ENCODE measurements at places on chromosomes 11 and 22.

- DNase-seq: no peak
Observed at GRCh38 chr11:111836721-111837120, 34.7 kb downstream of the ALG9 start.

- DNase-seq: no peak
Observed at GRCh38 chr22:34931026-34931425, 134.9 kb upstream of the ISX start.

DNA sequence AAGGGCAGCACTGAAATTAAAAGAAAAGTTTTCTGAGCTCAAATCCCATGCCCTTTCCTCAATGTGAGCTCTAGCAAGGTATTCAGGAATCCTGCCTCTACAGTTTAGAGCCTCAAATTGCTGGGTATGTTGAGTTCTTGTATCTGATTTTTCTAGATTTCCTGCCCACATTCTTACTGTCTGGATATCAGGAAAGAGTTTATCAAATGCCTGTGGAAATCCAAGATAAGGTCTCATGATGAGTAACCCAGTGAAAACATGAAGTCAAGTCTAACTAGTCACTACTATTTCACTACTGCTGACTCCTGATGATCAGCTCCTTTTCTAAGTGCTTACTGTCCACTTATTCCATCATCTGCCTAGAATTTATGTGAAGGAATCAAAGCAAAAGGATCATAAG is 29.8 kb downstream of the LIMK2 start:
- no peak for DNase-seq

GRCh38 chr11:41935241-41935640 is 475.8 kb upstream of the LRRC4C start:
- DNase-seq: no peak

GRCh38 chr11:73152861-73153483 is 10.9 kb upstream of the FCHSD2 start:
- DNase-seq: peak; percentile 44

GRCh38 chr11:20501971-20502370 is 97.4 kb upstream of the SLC6A5 start:
- no peak for DNase-seq

DNA sequence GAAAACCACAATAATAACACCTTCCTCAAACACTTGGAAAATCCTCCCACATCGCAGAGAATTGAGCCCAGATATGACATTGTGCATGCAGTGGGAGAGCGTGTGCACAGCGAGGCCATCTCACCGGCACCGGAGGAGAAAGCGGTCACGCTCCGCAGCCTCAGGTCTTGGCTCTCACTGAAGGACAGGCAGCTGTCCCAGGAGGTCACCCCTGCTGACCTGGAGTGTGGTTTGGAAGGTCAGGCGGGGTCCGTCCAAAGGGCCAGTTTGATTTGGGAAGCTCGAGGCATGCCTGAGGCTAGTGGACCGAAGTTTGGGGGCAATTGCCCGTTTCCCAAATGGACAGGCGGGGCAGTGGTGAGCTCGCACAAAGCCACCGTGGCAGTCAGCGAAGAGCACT is 86.7 kb downstream of the KIAA1671 start:
- no peak for DNase-seq

GRCh38 chr11:131204282-131204681 is 166.1 kb upstream of the NTM start:
- DNase-seq: no peak

DNA sequence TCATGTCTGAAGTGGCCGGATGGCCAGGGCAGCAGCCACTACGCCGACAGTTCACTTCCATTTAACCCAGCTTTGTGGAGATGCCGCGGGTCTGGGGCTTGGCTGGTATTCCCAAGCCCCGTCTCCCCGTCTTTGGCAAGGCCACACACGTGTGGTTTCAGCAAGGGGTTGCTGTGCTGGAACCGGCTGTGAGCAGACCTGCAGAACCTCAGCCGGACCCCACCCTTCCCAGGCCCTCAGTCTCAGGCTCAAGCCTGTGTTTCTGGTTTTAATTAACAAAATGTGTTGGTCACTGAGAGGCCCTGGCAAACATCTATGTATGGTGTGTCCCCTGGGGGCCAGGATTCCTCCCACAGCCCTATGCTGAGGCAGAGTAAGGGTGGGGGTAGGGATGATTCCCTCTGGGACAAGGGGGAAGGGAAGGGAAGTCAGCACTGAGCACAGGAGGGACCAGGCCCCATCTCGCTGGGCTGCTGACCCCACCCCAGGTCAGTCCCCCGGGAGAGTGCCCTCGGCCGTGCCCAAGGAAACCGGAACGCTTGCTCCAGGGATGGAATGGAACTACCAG is 9.3 kb downstream of the OSBPL5 start:
- DNase-seq: no peak

DNA sequence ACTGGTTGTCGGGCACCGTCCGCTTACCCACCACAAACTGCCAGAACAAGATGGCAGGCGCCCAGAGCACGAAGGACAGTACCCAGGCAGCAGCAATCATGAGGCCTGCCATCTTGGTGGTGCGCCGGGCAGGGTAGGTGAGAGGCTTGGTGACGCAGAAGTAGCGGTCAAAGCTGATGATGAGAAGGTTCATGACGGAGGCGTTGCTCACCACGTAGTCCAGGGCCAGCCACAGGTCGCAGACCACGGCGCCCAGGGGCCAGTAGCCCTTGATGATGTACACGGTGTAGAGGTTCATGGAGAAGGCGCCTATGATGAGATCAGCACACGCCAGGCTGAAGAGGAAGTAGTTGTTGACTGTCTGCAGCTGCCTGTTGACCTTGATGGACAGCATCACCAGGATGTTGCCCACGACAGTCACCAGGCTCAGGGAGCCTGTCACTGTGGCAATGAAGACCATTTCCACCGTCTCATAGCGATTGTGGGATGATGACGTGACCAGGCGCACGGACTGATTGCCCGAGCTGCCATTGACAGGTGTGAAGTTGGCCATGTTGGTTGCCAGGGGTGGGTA is 4.6 kb downstream of the MDK start:
- DNase-seq: no peak

DNA sequence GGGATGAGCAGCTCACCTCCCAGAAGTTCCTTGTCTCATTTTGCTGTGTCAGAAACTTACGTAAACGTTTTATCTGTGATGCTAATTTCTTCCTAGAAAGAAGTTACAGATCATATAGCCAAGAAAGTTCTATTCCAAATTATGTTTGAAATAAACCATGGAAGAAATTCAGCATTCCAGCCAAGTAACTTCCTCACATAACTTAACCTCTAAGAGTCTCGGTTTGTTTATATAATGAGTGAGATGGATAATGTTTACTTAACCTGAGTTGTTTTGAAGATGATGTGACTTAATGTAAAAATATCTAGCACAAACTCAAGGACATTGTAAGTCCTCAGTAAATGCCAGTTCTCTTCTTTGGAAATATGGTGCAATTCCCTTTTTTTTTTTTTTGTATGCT is 8.9 kb upstream of the MUC15 start:
- DNase-seq: no peak

GRCh38 chr11:3866206-3866605 is 10.7 kb downstream of the STIM1 start:
- no peak for DNase-seq

DNA sequence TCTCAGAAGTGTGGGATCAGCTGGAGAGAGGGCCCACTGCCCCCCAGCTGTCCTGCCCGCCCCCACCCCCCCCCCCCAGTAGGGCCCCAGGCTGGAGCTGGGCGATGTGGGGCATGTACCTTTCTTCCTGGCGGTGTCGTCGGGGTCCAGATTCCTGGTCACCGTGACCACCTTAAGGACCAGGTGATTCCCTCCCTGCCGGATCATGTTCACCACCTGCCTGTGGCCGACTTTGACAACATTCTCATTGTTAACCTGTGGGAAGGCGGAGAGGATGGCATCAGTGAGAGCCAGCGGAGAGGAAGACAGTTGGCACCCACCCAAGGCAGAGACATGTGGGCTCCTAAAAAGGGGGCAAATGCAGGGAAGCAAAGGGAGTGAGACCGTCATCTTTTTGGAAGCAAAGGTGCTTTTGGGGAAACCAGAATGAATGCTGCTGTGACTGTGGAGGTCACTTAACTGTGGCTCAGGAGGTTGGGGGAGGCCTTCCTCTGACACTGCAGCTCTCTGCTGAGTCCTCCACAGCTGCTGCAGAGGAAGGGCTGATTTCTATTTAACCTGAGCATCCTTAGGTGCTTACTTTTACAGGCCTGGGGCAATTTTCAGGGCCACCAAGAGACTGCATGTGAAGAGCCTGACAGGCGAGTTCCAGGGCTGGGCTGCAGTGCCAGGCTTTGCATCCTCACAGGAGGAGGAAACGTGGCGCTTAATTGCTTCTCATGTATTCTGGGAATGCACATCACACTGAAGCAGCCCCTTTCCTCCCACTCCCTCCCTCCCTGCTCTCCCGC is 104.5 kb downstream of the CTTN start:
- no peak for DNase-seq

DNA sequence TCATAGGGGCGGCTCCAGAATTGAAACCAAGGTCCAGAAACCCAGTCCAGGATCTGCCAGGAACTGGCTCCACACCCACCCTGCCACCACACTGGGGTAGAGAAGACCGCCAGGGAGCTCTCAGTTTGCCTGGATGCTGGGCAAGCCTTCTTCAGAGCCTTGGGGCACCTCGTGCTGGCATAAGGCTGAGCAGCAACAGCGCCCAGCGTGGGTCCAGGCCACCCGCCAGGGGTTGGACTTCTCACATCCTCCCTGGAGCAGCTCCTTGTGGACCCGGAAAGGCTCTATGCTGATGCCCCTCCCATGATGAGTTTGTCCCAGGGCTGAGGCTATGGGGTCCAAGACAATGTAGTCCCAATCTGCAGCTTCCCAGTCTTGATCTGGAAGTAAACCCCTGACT is 29.7 kb downstream of the ALX4 start:
- no peak for DNase-seq

- no peak for DNase-seq
Observed at GRCh38 chr11:95507794-95508193, 276.8 kb upstream of the SESN3 start.

DNA sequence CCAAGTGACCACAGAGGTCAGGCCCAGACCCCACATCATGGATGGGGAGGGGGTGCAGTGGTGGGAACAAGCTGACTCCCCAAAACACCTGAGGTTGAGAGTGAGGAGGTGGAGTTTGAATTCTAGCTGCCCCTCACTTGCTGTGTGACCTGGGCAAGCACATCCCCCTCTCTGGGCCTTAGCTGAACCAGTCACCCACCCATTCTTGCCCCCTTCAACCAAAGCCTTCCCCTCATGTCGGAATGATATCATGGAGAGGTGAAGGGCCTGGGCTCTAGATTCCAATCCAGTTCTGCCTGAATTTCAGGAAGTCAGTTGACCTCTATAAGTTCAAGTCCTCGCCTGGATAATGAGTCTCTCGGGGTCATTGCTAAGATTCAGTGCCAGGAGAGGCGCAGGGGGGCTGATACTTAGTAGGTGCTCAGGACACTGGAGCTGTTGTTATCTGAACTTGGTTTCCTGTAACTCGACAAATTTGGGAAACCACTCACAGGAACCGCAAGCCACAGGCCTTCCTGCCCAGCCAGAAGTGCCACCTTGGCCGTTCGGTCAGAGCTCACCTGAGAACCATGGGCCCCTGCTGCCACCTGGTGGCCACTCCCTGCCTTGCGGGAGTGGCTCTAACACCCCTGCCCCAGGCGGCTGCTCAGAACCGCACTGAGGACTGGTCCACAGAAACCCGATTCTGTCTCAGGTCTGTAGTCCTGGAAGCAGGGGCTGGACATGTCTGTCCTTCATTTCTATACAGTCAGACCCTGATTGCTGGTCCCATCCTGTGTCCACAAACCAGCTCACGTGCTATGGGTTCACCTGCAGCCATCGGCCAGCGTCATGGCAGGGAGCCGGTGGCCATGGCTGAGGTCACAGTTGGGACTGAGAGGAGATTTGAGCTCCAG is 6.9 kb downstream of the CDC42EP1 start:
- peak; percentile 80 for DNase-seq

DNA sequence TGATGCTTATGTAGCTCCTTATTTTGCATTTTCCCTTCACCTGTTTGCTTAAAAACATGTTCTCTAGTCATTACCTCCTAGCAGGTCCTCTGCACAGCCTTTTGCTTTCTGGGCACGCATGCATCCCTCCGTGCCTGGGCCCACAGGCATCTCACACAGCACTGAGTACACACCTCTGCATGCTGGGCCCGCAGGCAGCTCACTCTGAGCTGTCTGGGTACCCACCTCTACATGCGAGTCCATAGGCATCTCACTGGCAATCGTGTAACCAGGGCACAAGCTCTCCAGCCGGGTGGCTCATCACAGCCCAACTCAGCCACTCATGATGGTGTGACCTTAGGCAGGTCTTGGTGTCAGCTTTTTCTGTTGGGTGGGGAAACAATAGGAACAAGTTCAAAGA is 68.7 kb upstream of the GAL start:
- no peak for DNase-seq

GRCh38 chr11:6268820-6269219 is 9.2 kb downstream of the CCKBR start:
- DNase-seq: no peak

DNA sequence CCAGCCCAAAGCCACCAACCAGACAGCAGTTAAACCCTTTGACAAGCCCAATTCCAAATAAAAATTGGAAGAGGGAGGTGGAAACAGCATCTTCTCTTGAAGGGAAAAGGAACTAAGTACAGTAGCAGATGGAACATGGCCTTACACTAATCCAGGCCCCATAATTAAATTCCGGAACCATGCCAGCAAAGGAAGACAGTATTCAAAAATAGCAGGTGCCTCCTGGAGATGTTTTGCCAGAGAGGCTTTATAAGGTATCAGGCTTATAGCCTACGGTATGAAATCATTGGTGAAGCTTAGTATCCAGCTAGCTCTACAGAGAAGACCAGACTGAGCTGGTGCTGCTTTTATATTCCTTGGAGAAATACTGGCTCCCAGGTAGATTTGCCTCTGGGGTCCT is 344.1 kb upstream of the API5 start:
- no peak for DNase-seq

DNA sequence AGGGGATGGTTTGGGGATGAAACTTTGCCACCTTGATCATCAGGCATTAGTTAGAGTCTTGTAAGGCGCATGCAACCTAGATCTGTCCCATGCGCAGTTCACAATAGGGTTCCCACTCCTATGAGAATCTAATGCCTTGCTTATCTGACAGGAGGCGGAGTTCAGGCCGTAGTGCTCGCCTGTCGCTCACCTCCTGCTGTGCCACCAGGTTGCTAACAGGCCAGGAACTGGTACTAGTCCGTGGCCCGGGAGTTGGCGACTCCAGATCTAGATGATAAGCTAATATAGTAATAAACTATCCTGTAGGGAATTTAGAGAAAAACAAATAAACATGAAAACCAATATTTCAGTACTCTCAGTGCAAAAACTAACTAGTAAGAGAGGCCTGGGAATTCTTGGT is 155.4 kb upstream of the ANO5 start:
- no peak for DNase-seq

GRCh38 chr11:62324731-62325556 is 12.3 kb upstream of the ASRGL1 start:
- no peak for DNase-seq

DNA sequence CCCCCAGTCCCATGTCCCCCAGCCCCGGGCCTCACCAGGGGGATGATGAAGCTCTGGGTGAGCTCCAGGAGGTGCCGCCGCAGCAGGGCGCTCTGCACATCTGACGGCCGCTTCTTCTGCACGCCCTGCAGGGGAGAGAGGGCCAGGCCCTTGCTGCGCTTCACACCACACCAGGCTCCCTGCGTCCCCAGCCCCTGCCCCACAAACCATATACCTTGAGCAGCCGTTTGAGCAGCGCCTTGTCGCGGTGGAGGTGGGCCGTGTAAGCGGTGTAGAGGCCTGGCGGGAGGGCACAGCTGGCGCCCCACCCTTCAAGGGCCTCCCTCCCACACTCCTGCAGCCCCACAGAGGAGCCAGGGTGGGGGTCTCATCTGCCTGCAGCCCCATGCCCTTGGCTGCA is 6.2 kb upstream of the PLXNB2 start:
- DNase-seq: no peak

All from left forelimb (tissue), 1 donor.